NCI-H510A (cell line): ENCODE measurements at places on chromosomes 5 and 9.
A peak's percentile ranks its signal among the peaks of the same experiment; 100 is the strongest.

DNA sequence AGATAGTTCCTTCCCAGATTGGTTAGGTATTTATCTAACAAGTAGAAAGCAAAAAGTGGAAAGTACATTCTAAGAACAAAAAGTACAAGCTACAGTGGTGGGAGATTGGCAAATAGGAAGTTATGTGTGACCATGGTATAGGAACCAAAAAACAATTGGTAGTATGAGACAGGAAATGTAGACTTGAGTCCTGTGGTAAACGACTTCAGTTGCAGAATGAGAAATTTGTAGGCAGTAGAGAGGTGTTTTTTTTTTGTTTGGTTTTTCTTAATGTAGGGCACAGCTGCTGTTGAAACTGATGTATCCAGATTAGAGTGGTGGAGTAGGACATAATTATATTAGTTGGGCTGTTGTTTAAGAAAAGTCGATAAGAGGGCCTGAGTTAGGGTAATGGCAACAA is 72.0 kb downstream of the CCNH start:
- no peak for DNase-seq

DNA sequence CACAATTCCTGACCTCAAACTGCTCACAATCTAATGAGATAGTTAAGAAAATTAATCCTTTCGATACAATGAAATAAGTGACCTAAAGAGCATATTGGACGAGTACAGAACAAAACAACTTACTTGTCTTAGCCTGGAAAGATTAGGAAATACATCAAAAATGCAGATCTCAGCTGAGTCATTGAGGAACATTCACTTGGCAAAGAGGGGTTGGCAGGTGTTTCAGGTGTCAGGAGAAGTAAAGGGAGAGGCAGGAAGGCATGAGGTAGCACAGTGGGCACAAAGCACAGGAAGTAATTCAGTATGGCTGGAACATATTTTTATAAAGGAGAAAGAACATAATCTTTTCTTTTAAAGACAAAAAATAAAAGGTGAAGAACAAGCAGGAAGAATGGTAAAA is 628.8 kb upstream of the RGMB start:
- DNase-seq = no peak

GRCh38 chr9:133789778-133790177 is 51.6 kb upstream of the SARDH start:
- no peak for DNase-seq

DNA sequence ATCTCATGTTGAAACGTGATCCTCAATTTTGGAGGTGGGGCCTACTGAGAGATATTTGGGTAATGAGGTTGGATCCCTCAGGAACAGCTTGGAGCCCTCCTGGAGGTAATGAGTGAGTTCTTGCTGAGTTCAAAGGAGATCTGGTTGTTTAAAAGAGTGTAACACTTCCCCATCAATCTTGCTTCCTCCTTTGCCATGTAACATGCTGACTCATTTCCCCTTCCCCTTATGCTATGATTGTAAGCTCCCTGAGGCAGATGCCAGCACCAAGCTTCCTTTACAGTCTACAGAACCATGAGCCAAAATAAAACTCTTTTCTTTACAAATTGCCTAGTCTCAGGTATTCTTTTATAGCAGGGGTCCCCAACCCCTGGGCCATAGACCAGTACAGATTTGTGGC is 352.3 kb downstream of the SLCO4C1 start:
- no peak for DNase-seq

GRCh38 chr9:125447202-125447802 is 185.7 kb downstream of the GAPVD1 start:
- DNase-seq = no peak

GRCh38 chr9:104494808-104495207 is 9.3 kb upstream of the OR13F1 start:
- no peak for DNase-seq

- no peak for DNase-seq
Observed at GRCh38 chr5:138663009-138663408, 87.8 kb upstream of the HSPA9 start.

DNA sequence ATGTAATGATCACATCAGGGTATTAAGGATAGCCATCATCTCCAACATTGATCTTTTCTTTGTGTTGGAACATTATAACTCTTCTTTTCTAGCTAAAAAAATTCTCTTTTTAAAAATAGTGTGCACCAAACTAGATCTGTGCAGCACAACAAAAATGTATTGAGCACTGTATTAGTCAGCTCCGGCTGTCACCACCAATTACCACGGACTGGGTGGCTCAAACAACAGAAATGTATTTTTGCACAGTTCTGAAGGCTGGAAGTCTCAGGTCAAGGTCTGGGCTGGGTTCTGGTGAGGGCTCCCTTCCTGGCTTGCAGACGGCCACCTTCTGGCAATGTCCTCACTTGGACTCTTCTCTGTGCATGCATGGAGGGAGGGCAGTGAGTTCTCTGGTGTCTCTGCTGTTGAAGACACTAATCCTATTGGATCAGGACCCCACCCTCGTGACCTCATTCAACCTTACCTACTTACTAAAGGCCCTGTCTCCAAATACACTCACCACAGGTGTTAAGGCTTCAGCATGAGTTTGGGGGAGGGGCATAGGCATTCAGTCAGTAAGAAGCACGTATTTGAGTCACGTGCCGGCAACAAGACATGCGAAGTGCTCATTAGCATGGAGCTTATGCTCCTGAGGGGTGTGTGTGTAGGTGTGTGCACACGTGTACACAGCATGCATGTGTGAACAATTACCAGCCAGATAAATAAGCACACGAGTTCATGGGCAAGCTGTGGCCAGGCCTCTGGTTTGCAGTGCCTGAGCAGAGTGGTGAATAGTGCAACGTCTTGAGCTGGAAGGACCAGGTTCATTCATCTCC is 89.4 kb upstream of the SH3PXD2B start:
- DNase-seq = no peak

GRCh38 chr5:80915716-80916115 is 44.4 kb upstream of the RASGRF2 start:
- DNase-seq = no peak

GRCh38 chr9:99513441-99514112 is 291.5 kb downstream of the SEC61B start:
- no peak for DNase-seq

DNA sequence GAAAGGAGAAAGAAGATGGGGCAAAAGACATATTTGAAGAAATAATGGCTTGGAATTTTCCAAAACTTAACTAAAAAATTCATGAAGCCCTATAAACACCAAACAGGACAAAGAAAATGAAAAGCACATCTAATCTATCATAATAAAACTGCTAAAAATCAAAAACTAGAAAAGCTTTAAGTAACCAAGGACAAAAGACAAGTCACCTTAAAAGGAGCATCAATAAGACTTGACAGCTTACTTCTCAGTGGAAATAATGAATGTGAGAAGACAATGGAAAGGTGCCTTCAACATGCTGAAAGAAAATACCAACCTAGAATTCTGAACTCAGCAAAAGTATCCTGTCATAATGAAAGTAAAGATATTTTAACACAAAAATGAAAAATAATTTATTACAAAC is 27.0 kb downstream of the GTF3C4 start:
- no peak for DNase-seq

- DNase-seq = peak; percentile 34
Observed at GRCh38 chr5:169980418-169981053, at the start of gene INSYN2B. TSS of gene INSYN2B (minus strand) at chr5:169980495. CDS start at chr5:169883898, 96,597 bp downstream.

DNA sequence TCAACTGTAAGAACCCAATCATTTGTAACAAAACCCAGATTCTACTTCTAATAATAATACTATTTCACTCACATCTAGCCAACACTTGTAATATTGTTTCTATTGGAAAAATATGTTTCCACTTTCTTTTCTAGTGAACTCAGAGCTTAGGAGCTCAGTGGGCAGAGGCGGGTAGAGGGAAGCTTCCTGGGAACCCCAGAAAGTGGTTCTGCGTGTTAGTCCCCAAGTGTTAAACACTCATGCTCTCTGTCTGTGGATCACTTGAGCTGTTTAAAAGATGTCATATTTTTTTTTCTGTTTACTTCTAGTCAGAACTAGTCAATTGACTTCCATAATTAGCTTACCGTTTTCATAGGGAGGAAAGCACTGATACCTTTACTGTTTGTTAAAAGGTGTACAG is 20.6 kb downstream of the SNX18 start:
- no peak for DNase-seq

DNA sequence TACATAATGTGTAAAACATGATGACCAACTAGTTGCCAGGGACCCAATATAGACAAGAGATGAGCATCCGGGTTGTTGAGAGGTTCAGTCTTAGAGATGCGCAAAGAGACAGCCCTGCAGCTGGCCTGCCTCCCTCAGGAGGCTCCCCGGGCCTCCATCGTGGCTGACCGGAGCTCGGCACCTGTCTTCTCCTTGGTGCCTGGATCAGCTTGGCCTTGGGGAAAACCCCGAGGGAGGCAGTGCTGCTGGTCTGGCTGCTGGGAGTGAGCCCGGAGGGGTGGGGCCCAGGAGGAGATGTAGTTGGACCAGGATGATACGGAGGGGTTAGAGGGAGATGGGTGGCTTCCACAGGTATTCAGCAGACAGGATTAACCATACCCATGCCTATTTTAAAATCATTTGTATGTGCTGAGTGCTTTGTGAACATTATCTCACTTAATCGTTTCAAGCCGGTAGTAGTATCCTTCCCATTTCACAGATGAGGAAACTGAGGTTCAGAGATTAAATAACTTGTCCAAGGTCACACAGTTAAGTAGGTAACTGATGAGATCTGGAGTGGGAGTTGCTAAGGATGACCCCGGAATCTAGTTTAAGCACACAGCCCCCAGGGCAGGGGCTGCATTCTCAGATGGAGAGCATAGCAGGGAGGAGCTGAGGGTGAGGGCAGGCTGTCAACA is 173.8 kb downstream of the COL23A1 start:
- no peak for DNase-seq

- DNase-seq = no peak
Observed at GRCh38 chr5:17995997-17996396, 361.7 kb downstream of the TAF11L14 start.

- no peak for DNase-seq
Observed at GRCh38 chr9:134624621-134625181, 16.9 kb upstream of the COL5A1 start.

GRCh38 chr9:137114613-137115393 is at the start of gene DPP7:
TSS of gene DPP7 (minus strand) at chr9:137114733. CDS start at chr9:137114713, 20 bp downstream.
- DNase-seq = peak; percentile 53

GRCh38 chr5:154372661-154373060 is 73.1 kb upstream of the SAP30L start:
- DNase-seq = no peak

DNA sequence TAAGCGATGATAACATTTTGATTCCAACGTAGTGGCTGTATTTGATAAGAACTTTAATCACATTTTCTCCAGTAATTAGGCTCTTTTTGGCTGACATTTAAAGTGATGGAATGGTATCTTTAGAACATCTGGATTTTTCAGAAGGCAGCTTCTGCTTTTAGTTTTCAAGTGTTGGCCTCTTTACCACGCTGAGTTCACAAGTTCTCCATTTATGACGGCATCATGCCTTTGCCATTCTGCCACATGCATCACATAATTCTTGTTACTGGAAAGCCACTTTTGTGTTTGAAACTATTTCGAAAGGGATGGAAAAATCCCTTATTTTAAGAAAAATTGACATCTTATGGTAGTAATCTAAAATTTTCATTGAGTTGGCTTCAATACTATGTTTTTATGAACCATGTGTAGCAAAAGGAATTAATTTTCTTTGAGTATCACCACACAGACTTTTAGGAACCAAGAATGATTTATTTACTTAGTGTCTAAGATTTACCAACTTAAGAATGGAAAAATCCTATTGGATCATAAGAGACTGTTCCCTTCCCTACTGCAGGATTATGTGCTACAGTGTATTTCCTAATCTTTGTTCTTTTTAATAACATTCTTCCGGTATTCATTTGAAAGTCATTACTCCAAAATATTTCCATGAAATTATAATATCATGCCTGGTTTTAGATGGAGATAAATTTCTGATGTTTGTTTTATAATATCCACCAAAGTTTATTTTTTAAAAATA is 344.2 kb downstream of the ADGRV1 start:
- DNase-seq = no peak

DNA sequence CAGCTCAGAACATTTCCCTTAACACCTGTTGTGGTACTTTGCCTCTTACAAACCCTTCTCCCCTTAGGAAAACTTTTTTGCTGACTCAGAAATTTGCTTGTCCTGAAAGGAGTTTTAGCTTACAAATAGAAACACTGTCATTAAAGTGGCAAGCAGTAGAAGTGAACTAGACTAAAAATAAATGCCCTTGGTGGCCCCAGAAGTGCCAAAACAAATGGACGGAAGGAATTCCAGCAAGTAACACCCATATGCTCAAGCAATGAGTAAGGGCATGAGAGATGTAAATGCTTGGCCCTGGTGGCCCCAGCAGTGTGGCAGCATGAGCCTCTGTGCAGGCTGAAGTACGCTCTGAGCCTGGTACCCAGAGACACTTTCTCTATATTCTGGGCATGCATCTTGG is 8.6 kb downstream of the VLDLR start:
- no peak for DNase-seq

- DNase-seq = no peak
Observed at GRCh38 chr5:52725065-52725746, 62.5 kb upstream of the ITGA1 start.

- DNase-seq = no peak
Observed at GRCh38 chr5:79133121-79133656, 21.6 kb downstream of the BHMT start.

- DNase-seq = no peak
Observed at GRCh38 chr5:132815454-132815853, 2.4 kb downstream of the SOWAHA start.

- DNase-seq = no peak
Observed at GRCh38 chr5:73694089-73694488, 68.1 kb downstream of the ARHGEF28 start.

DNA sequence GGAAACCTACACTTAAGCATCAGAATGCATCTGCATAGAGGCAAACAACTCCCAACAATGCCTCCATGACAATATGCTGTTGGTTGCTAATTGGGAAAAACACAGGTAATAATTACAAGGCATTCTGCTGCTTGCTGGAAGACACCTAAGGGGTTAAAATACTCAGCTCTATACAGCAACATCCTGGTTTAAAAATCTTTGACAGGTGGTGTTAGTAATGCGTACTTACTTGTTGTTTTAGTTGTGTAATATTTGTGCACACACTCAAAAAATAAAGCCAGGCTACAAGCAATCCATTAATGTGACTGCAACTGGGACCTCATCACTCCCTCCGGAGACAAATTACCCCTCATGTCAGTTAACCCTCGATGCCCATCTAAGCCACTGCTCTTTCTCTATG is 126.3 kb upstream of the ELL2 start:
- DNase-seq = no peak

- no peak for DNase-seq
Observed at GRCh38 chr9:90869361-90869760, 67.7 kb downstream of the SYK start.

DNA sequence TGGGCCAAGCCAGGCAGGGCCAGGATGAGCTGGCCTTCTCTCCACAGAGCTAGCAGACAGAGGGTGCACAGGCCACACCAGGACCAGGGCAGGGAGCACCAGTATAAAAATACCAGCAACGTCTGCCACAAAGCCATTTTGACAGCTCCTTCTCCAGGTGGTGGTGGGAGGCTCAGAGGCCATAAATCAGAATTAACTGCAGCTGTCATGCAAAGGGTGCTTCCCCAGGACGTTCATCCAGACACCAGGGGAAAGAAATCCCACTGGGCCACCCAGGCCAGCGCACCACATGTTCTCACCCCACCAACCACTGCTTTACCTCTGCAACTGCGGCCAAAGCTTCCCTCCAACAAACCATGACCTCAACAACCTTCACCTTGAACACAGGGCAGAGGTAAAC is 403.7 kb upstream of the TRPC7 start:
- no peak for DNase-seq

GRCh38 chr9:99825172-99826046 is 3.7 kb downstream of the NR4A3 start:
- DNase-seq = no peak
